ENCODE measurements at places on chromosomes 16 and 17.

- DNase-seq, result no peak
These were observed 7.9 kb downstream of the HIRIP3 start for GRCh38 chr16:29987371-29988085.

GRCh38 chr16:19700319-19700781, 17.7 kb downstream of the KNOP1 start:
- no peak for DNase-seq

DNA sequence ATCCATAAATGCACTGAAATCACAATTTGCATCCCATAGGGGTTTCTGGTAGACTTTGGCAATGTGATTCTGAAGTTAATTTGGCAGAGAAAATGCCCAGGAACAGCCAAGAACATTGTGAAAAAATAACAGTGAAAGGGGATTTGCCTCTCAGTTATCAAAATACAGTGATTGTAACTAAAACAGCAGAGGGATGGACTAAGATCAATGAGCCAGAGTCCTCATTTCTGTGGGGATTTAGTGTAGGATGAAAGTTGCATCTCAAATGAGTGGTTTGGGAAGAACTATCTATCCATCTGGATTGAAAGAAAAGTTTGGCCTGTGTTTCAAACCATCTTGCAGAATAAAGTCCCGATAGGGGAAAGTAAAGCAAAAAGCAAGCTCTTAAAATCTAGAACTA, 28.1 kb downstream of the MYBBP1A start:
- no peak for DNase-seq

- DNase-seq, result no peak
These were observed 52.9 kb upstream of the LGALS9 start for GRCh38 chr17:27577884-27578717.

- DNase-seq, result no peak
These were observed 139.4 kb upstream of the TBX2 start for GRCh38 chr17:61260071-61260797.

DNA sequence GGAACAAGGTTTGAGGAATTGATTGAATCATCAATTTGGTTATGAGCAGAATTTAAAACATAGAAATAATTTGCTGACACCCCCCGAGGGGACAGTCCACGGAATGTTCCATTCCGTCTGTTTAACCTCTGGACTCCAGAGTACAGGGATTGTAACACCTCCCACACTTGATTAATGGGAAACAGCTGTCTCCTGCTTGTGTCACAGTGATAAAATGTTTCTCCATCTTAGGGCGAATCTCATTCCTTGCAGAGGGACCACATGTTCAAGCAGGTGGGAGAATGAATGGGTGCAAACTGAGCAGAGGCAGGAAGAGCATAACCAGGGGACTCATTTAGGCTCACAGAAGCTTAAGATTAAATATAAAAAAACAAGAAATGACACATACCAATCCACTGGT, 249.5 kb upstream of the RBFOX1 start:
- DNase-seq, result no peak

GRCh38 chr16:89484923-89485679, 5.3 kb downstream of the ANKRD11 start:
- no peak for DNase-seq

- no peak for DNase-seq
These were observed 123.6 kb downstream of the OR1D5 start for GRCh38 chr17:2939714-2940351.

GRCh38 chr16:85350146-85350728, 238.0 kb upstream of the CIBAR2 start:
- DNase-seq, result no peak

- DNase-seq, result no peak
These were observed 42.9 kb downstream of the PIGL start for GRCh38 chr17:16259926-16260325.

DNA sequence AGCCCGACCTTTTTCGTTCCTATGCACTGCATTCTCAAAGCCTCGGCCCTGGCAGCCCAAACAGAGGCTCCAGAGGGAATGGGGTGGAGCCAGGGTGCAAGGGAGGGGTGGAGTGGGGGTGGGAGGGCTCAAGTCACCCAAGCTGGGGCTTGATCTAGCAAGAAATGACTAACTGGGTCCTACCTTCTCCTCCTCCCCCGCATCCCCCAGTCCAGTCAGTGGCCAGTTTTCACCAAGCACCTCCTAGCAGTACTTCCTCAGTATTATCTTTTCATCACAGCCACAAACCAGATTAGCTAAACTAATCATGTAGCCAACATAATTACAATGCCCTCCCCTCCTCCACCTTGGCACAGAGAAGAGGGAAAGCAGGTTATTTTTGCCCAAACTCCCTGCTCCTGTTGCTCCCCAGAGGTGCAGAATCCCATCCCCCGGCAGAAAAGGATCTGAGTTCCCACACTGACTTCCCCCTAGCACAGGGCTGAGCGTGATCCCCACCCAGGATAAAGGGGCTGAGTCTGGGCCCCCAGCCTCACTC, 2.2 kb downstream of the JUP start:
- DNase-seq, result no peak

DNA sequence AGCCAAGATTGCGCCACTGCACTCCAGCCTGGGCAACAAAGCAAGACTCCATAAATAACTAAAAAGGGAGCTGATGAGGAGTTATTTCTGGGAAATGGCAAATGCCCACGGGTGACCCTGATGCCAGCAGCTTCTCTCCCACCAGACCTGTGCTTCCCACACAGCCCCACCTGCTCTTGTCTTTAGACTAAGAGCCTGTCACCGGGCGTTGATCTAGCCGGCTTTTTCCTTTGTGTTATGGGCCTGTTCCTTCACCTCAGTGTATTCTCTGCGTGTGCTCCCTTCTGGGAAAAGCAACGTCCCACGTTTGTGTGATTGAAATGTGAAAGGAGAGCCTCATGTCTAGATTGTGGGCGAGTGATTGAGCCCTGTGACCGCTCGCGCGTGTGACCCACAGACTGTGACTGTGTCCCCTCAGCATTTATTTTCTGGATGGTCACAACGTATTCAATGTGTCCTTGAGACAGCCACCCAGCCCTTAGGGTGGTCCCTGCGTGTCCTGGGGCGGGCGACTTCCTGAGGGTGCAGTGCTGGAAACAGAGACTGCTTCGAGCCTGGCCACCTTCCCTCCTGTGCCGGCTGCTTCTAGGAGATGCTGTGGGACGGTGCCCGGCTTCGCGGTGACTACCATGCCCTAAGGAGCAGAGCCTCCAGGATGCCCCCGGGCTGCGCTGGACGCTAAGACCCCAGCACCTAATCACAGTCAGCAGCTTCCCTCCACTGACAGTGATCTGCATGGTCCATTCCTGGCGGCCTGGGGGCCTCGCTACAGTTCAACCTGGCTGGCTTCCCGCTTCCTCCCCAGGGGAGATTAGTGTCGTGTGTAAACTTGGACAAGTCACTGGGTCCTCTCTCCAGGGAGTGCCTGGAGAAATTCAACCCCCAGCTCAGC, 7.8 kb upstream of the RNPS1 start:
- DNase-seq, result no peak

GRCh38 chr17:49210158-49211029, at the start of the genes ABI3 and GNGT2:
Gene ABI3, plus strand, starts transcription at chr17:49210707. Its CDS starts 18 bp downstream, at chr17:49210725.
Gene GNGT2, minus strand, starts transcription at chr17:49210574. Its CDS starts 3,152 bp downstream, at chr17:49207422.
- DNase-seq, result peak; percentile 50

DNA sequence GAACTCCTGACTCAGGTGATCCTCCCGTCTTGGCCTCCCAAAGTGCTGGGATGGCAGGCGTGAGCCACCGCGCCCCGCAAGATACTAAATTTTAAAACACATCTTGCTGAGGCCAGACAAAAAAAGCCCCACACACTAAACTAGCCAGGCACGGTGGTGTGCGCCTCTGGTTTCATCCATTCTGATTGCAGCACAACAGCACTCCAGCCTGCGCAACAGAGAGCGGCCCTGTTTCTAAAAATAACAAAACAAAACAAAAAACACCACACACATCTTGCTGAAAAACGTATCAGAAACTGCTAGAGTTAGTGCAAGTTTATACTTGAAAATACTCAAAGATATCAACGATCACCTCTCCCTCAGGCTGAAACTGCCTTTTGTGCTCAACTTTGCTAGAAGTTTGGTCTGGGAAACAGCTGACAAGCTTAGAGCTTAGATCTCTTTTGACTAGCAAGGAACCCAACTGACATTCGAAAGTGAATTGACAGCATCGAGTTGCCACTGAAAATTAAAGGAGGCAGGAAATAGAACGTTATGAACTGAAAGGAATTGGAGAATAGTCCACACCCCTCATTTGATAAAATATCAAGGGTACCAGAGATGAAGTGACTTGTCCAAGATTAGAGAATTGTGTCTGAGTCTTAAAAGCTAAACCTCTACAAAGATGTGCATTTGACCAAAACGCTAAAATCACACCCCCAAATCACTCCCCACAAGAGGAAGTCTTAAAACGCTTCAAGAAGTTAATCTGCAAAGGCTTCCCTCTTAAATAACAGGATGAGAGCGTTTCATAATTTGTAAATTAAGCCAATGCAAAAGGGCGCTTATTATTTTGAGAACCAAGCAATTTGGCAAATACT, 908 bp downstream of the COG4 start:
- no peak for DNase-seq

DNA sequence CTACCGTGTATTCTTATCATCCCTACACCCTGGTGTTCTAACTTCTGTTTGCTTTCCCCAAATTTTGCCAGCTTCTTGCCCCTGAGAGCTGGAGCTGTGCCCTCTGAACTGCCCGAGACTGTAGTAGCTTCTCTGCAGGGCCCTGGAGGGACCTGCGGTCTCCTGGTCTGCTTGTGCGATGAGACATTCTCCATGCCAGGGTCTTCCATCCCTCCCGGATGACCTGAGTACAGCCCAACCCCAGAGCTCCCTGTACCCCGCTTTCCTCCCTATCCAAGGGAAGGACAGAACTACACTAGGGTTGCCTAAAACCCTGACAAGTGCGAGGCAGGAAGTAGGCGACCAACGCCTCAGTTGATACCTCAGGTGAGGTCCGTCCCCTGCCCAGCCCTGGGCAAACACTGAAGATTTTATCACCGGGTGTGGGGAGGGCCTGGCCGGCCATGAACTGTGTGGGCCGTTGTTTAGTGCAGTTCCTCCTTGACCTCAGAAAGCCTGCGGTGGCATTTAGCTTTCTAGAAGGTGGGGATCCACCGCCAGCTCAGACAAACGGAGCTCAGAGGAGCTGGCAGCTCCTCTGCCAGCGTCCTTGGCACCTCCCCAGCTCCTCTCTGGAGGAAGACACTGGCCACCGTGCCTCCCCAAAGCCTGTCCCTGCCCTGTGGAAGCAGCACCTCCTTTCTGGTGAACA, 13.7 kb downstream of the CANT1 start:
- no peak for DNase-seq

- no peak for DNase-seq
These were observed 4.5 kb downstream of the ZNF267 start for GRCh38 chr16:31877876-31878642.

DNA sequence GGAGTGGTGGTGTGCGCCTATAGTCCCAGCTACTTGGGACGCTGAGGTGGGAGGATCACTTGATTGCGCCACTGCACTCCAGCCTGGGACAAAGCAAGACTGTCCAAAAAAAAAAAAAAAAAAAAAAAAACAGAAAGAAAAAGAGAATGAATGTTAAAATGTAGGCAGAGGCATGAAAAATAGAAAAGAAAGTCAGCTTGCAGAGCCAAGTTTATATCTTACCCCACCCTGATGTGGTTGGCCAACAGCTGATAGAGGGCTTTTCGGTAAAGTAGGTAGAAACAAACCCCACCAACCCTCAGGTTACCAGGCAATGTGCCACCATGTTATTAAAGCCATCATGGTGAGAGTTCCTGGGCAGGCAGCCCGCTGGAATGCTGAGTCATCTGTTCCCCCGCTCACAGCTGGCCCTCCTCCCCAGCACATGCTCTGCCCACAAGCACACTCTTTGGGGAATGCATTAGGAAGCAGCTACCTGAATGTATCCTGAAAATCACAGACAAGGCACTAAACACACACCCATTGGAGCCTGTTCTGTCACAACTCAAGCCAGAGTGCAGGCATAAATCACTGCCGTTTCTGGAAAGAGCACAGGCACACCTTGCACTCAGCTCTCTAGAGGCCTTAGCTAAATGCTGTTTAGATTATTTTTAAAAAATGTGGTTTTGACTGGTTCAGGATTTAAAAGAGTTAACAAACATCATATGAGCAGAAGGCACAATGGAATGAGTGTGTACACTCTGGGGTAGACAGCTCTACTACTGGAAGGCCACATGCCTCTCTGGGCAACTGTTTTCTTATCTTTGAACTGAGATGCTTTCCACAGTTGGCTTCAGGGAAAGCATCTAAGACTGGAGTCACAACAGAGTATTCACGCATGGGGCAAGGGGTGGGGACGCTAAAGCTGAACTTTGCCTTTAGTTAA, 128.5 kb downstream of the PARN start:
- DNase-seq, result no peak

GRCh38 chr17:78572239-78573205, 4.7 kb downstream of the DNAH17 start:
- no peak for DNase-seq

DNA sequence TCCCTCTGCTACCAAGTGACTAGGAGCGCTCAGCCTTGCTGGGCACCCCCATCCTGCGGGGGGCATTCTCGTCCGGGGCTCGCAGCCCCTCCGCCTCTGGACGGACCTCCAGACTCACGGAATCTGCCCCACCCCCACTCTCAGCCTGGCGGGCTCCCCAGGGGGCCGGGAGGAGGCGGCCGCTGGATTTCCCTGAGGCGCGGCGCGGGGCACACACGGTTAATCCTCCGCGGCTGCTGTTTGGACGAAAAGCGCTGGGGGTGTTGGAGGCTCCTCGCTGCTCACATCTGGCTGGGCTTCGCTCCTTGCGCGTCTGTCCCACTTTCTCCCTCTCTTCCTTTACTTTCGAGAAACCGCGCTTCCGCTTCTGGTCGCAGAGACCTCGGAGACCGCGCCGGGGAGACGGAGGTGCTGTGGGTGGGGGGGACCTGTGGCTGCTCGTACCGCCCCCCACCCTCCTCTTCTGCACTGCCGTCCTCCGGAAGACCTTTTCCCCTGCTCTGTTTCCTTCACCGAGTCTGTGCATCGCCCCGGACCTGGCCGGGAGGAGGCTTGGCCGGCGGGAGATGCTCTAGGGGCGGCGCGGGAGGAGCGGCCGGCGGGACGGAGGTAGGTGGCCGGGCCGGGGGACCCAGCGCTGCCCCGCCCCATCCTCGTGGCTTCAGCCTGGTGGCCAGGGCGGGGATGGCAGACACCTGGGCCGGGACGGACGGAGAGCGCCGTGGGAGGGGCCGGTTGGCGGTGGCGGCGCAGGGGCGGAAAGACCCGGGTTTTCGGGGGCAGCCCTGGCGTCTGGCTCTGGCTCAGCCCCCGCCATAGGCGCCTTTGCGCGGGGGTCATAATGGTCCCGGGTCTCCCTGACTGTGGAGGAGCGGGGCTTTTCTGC, at the start of gene C1QTNF1:
TSS of gene C1QTNF1 (plus strand) at position 284 of the 886 bp plus-strand sequence. CDS start 19,800 bp downstream, outside the sequence.
- DNase-seq, result peak; percentile 18

DNA sequence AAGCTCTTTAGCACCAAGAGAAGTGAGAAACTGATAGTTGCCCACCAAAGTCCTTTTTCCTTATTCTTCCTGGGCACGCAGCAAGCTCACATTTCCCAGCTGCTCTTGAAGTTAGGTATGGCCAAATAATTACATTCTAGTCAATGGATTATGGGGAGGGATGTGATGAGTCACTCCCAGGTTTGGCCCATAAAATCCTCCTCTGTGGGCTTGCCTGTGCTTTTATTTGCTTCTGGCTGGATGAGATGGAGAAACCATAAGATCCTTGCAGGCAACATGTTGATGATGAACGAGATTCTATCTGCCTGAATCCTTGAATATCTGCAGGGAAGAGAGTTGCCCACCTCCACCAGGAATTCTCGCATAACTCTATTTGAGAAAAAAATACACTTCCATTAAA, 568.3 kb upstream of the SALL1 start:
- no peak for DNase-seq

All from stimulated activated CD4-positive, alpha-beta T cell treated with anti-CD3 and anti-CD28 coated beads, Interleukin-12 subunit alpha, Interleukin-12 subunit beta, amount 100 ng/mL, for 48 hours (primary cell).